Activated CD4-positive, alpha-beta memory T cell treated with anti-CD3 and anti-CD28 coated beads for 36 hours (primary cell): ENCODE measurements at places on chromosomes 7 and 10. TPM values are rescaled to one million over a fixed set of nuclear protein-coding genes. Genes with fewer than 3 reads are reported as not detected.

DNA sequence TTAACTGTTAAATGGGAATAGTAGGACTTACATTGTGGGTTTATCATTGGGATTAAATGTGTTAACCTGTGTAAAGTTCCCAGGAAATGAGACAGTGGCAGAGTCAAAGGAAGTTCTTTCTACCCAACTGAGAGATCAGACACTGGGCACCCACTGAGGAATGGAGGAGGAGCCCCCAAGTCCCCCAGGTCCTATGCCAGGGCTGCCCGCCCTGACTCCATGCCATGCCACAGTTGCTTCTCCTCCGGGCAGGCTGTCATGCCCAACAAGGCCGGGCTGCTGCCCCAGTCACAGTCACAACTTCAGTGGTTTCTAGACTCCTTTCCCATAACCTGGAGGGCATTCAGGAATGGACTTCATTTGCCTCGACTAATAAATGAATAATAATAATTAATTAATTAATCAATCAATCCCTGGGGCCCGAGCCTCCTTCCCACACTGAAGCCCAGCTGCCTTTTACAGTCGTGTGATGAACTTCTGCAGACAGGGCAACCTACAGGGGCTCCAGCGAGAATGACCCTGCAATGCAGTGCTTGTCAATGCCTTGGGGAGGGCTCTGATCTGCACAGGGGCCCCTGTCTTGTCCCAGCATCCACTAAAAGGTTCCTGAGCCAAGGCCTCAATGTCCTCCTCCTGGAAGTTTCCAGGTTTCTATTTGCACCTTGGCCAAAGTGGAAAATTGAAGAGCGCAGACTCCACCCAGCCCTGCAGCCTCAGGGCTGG lies 32.4 kb downstream of the DRGX start:
- DNase-seq = no peak
- no peaks in the 10 kb centered on the region for H3K4me1 ChIP-seq
- H3K4me3 ChIP-seq = no peak overlapping the region
- H3K36me3 ChIP-seq = no peaks in the 10 kb centered on the region
- no peak overlapping the region for H3K27ac ChIP-seq

DNA sequence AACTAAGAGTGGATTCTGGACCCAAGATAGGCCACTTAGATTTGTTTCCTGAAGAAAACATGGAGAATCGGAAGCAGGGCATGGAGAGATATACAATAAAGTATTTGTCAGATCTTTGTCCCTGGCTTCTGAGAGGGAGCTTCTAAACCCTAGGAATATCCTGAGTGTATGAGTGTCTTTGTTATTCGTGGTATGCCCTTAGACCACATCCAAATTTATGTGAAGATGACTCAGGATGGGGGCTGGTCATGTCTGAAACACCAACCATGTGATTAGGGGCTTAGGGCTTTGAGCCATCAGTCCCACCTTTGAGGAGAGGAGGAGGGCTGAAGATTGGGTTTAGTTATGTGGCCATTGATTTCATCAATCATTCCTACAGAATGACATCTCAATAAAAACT lies 69.7 kb upstream of the PLPP4 start:
- H3K4me1 ChIP-seq = no peaks in the 10 kb centered on the region
- no peaks in the 10 kb centered on the region for H3K36me3 ChIP-seq
- no peak overlapping the region for H3K27ac ChIP-seq
- H3K27me3 ChIP-seq = peaks cover 2% of the 10 kb centered on the region

DNA sequence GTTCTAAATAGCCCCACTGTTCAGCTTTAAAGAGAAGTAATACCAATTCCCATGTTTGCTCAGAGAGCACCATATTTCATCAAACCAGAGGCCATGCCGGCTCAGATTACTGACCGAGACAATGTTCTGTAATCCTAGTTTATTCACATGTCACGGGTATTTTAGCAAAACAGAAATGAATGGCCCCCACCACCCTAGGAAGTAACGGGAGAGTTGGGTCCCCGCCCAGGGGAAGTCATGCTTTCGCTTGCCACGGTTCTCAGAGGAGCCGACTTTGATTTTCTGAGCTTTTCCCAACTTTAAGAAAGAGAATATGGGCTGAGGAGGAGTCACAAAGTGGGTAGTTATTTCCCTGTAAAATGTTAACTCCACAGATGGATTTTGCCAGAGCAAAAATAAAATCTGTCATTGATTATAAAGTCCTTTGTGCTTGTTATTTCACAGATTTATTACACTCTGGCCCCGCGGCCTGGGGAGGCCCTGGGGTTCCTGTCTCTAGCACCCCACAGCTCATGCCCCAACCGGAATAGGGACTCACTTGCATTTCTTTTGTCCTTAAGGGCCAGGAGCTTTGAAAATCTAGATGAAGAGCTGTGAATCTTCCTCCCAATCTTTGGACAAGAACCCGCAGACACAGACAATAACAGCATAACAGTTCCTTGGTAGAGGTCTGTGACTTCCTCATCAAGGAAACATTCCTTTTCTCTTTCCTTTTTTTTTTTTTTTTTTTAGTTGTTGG lies 3.7 kb upstream of the GDF10 start:
- peaks cover 8% of the 10 kb centered on the region for H3K27me3 ChIP-seq
- no peaks in the 10 kb centered on the region for H3K36me3 ChIP-seq
- H3K27ac ChIP-seq = no peak overlapping the region
- peaks cover 9% of the 10 kb centered on the region for H3K4me1 ChIP-seq

GRCh38 chr7:28112883-28113540 lies 67.6 kb downstream of the JAZF1 start:
- no peak overlapping the region for H3K4me3 ChIP-seq
- no peak overlapping the region for H3K27ac ChIP-seq
- peaks cover 1% of the 10 kb centered on the region for H3K36me3 ChIP-seq
- peaks cover 3% of the 10 kb centered on the region for H3K4me1 ChIP-seq
- no peaks in the 10 kb centered on the region for H3K27me3 ChIP-seq

GRCh38 chr7:139811066-139811465 lies 18.0 kb upstream of the TBXAS1 start:
- H3K27me3 ChIP-seq = peaks cover 6% of the 10 kb centered on the region
- no peaks in the 10 kb centered on the region for H3K4me1 ChIP-seq
- no peak overlapping the region for H3K27ac ChIP-seq
- DNase-seq = no peak
- H3K36me3 ChIP-seq = no peaks in the 10 kb centered on the region

GRCh38 chr10:103850572-103850895 lies 4.8 kb downstream of the SH3PXD2A start:
- H3K36me3 ChIP-seq = no peaks in the 10 kb centered on the region
- H3K4me3 ChIP-seq = no peak overlapping the region
- DNase-seq = no peak
- H3K27ac ChIP-seq = no peak overlapping the region

- no peak for DNase-seq
- H3K27me3 ChIP-seq = no peaks in the 10 kb centered on the region
- no peaks in the 10 kb centered on the region for H3K4me1 ChIP-seq
- H3K4me3 ChIP-seq = no peak overlapping the region
- H3K36me3 ChIP-seq = peaks cover 2% of the 10 kb centered on the region
These were observed 32.1 kb downstream of the LRRC27 start for GRCh38 chr10:132363921-132364593.

Gene SFTPA1
- not detected for total RNA-seq

Gene MALSU1
- total RNA-seq = 100 TPM
